HEK293T (cell line): ENCODE measurements at places on chromosomes 1 and 21.

DNA sequence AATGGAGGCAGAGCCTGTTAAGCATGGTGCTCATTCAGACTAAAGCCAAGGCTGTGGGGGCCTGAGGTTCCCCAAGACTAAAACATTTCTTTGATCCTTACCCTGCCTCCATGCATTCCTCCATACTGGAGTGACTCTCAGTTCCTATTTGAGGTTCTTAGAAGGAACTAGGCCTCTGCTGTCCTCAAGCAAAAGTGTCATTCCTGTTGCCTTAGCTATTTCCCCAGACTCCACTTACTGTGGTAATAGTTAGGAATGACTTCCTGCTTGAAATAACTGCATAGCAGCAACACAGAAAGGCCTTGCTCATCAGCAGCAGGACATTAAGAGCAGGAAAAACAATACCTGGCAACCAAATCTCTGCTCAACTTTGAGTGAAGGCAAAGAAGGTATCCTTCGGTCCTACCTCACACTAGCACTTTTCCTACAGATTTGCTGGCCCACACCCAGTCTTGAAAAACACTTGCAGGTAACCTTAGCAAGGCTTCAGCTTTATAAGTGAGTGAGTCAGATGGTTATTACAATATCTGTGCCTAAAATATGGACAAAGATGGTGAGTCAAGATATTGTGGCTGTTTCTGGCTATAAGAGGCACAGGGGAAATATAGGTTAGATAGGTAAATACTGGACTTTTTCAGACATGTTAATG is 14.8 kb downstream of the LRRC41 start:
- DNase-seq: no peak

- no peak for DNase-seq
Observed at GRCh38 chr1:234613128-234613875, 3.3 kb upstream of the IRF2BP2 start.

- DNase-seq: peak; percentile 99
Observed at GRCh38 chr1:7704214-7705047, 66.7 kb upstream of the VAMP3 start.

DNA sequence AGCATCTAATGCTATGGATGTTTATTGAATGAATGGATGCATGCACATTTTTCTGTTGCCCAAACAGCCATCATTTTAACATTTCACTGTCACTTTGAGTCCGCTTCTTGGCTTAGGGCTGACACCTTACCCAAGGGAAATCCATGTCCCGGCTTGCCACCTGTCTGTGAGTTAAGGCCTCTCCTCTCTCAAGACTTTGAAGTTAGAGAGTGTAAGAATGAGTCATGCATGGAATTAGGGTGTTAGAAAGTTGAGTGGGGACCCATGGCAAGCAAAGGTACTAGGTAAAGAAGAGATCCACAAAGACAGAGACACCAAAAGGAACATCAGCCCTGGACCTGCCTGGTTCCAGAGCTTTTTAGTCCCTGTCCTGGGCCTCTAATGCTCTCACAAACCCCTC is 35.1 kb downstream of the ATP1A1 start:
- DNase-seq: no peak

DNA sequence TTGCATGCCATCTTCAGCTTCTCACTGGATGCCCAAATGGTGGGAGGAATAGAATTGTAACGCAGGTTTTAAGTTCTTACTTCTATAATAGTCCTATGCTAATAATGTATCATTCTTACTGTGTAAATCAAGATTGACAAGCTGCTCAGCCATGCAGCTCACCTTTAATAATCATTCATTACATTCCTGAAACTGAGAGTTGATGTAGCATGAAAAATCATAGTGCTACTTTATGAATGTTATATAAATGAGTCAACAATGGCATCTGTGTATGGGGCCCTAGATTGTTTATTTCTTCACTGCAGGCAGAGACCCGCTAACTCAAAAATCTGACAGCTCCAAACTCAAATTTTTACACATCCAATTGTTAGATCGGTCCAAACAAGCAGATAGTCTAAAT is 34.4 kb downstream of the FH start:
- DNase-seq: no peak

GRCh38 chr1:195580988-195581387 is 1027.3 kb downstream of the KCNT2 start:
- peak; percentile 15 for DNase-seq

DNA sequence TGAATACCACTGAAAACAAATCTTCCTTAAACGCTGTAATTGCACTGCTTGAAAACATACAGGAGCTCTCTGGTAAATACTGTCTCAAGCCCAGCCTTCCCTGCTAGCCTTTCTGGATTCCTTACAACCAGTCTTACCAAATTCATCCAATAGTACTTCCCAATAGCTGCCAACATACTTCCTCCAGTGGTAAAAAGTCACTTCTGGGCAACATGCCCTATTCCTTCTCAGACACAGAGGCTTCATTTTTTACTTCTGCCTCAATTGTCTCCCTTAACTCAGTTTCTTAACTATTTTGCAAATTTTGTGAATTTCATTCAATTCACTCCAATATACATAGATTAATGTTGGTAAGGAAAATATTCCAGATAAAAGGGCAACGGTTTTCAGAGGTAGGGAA is 166.3 kb downstream of the TBX15 start:
- DNase-seq: no peak
